Right forelimb (tissue), 1 donor: ENCODE measurements at places on chromosomes 4 and X.

GRCh38 chr4:158374318-158374717 is 147.4 kb upstream of the RXFP1 start:
- no peak for DNase-seq

DNA sequence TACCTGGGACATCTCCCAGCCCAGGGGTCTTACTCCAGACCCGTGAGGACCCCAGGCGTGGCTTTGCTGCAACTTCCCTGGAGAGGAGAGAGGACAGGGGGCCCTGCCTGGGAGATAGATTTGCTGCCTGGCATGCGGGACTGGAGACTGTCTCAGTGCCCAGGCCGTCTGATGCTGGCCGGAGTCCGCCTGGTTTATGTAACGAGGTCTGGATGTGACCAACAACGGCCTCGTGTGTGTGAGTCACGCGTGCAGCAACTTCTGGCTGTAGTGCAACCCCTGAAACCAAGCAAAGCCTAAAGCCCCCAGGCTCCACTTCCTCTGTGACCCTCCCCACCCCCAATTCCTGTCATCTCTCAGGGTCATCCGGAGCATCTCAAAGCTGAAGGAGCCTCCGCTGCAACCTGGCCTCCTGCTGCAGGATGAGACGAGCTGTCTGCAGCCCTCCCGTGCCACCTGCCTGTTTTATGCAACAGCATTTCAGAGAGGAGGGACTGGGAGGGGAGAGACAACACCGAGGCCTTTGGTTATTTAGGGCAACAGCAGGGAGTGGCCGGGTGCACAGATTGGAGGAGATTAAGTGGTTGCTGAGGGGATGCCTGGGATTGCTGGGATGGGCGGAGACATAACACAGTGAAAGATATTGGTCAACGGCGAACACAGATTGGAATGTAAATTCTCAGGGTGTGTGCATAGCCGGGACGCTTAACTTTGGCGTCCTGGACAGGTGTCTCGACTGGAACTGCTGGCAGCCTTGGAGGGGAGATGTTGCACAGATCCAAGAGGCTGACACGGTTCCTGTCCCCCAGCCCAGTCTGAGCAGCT is 16.0 kb downstream of the XG start:
- DNase-seq = no peak

- no peak for DNase-seq
Observed at GRCh38 chr4:173167758-173168395, 734 bp upstream of the GALNT7 start.

GRCh38 chrX:133983256-133983973 is 2.0 kb downstream of the GPC3 start:
- DNase-seq = peak; percentile 54

GRCh38 chr4:25424539-25425228 is 47.6 kb downstream of the ANAPC4 start:
- no peak for DNase-seq

DNA sequence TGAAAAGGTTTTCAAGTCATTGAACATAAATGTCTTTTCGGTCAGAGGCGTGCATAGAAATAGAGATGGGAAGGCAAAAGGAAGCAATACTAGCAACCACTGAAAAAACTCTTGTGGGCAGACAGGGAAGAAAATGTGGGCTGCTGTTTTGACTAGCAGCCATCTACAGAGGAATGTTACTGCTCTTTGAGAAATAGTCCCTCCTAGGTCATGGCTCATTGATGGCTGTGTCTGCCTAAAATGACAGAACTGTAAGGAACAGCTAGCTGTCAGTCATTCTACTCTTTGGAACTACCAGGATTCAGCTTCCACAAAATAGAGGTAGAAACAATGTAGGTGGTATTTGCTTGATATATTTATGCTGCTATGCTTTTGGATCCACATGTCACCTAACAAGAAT is 26.9 kb upstream of the TMPRSS11B start:
- no peak for DNase-seq

DNA sequence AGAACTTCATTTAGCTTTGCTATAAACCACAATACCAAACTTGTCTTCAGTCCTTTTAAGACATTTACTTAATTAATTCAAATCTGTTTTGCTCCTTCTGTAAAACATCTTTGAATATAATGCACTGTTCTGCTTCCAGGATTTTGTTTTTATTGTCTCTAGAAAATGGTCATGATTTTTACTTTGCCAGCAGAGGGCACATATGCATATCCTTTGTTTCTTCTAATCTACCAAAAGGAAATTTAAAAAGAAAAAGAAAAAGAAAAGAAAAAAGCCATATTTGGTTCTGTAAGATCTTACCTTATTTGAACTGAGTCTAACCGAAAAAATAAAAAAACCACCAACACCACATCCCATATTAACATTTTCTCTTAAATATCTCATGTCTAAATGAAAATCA is 101.9 kb upstream of the CCSER1 start:
- no peak for DNase-seq

DNA sequence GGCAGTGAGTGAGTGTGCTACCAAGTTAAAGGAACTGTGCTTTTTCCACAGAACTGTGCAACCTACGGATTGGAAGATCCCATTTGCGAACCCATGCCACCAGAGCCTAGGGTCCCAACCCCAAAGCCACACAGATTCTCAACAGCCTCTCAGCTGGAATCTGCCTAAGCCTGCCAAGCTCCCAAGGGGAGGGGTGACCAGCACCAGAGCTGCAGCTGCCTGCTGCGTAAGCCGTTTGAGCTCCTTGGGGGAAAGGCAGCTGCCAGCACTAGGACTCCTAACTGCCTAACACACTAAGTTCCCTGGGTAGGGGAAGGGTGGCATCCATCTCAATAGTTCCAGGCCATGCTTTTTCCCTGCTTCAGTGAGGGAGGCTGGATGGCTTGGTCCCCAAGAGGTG is 738.1 kb upstream of the PRKX start:
- no peak for DNase-seq
